ENCODE measurements at places on chromosomes 4 and X. TPM values are rescaled to one million over a fixed set of nuclear protein-coding genes. Genes with fewer than 3 reads are reported as not detected.

The DDIT4L gene
- not detected for total RNA-seq

The CYTL1 gene
- total RNA-seq, result not detected

DNA sequence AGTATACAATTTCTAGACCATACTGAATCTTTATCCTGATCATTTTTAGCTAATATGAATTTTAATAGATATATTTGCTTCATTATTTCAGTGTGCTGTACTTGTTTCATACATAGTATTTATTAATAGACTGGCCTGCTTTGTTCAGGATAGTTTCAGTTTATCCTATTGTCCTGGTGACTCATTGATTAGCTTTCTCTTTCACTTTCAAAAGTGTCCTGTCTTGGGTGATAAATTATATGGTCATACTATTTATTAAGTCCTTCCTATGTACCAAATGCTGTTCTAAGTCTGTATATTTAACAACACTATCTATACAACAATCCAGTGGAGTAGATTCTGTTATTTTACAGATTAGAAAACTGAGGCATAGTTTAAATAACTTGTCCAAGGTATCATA, 153.8 kb upstream of the RAPGEF2 start:
- DNase-seq, result no peak
- no peak overlapping the region for H3K27ac ChIP-seq
- H3K36me3 ChIP-seq, result no peaks in the 10 kb centered on the region

The ZNF595 gene
- 15.2 TPM for total RNA-seq

The SLC10A4 gene
- not detected for total RNA-seq

The FGA gene
- not detected for total RNA-seq
